ENCODE measurements at places on chromosomes 16 and 17.

DNA sequence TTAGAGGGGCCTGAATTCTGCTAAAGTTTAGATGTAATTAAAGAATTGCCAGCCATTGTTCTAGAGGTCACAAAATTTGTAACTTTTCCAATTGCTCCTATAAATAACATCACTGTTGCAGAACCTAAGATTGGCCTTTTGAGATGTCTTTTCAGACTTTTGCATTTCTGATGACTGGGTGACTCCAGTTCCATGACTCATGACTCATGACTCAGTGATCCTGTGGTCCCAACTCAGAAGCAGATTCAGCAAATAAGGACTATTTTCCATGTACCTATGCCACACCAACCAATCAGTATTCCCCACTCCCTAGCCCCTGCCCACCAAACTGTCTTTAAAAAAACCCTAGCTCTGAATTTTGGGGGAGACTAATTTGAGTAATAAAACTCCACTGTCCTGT is 740.9 kb downstream of the CDH8 start:
- DNase-seq: no peak

DNA sequence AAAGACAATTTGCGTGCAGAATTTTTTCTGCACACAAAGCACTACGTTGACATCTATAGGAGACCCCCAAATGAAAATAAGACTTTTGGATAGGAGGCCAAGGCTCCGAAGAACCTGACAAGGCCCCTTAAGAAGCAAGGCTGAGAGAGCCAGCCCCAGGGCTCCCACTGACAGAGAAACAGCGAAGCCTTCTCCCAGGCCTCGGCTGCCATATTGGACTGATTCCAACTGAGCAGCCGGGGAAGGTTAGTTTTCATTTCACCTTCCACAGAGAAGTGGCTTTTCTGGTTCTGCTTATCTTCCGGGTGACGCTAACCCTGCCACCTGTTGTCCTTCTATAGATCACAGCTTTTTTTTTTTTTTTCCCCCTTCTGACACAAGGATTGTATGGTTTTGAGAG is 356.7 kb downstream of the SOX9 start:
- no peak for DNase-seq

DNA sequence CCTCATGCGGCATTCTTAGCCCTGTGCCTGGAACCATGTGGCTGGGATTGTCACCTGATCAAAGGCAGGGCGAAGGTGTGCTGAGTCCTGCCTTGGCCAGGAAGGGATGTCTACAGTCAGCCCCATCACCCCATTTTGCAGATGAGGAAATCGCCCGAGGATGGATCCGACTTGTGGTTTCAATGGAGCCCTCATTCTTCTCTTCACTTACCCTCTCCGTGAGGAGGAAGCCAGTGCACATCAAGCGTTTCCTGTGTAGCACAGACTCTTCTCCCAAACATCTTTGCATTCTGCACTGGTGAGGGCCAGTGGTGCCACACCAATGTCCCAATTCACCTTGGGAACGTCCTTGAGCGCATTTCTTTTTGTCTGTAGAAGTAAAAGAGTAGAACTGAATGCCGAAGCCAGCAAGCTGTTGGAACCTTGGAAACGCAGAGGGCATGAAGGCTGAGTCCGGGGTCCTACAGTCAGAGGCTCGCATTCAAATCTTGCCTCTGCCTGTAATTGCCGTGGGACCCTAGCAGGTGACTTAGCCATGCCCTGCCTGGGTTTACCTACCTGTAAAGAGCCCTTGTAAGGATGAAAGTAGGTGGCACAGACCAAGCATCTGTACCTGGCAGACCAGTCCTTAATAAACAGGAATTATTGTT is 85.4 kb downstream of the IRF8 start:
- no peak for DNase-seq

GRCh38 chr17:82400206-82400605 is 17.9 kb upstream of the HEXD start:
- no peak for DNase-seq

- DNase-seq: no peak
Measured at GRCh38 chr16:4038448-4038847, 77.8 kb downstream of the ADCY9 start.

GRCh38 chr16:65469116-65469515 is 347.3 kb upstream of the CDH11 start:
- no peak for DNase-seq
